ENCODE measurements at places on chromosomes 11 and 22.

DNA sequence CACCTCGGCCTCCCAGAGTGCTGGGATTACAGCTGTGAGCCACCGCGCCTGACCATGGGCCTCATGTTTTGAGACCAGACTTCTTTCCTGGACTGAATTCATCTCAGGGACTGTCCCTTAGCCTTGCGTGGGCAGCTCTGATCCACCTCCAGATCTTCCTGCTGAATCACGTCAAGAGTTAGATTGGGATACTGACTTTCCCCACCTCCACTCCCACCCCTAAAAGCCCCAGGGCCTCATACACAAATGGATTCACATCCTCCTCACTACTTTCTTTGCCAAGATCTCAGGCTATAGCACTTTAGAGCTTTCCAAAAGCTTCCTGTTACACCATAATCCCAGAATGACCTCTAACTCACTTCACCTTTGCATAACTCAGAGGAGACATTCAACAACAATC, 12.1 kb downstream of the CCDC87 start:
- no peak for DNase-seq

DNA sequence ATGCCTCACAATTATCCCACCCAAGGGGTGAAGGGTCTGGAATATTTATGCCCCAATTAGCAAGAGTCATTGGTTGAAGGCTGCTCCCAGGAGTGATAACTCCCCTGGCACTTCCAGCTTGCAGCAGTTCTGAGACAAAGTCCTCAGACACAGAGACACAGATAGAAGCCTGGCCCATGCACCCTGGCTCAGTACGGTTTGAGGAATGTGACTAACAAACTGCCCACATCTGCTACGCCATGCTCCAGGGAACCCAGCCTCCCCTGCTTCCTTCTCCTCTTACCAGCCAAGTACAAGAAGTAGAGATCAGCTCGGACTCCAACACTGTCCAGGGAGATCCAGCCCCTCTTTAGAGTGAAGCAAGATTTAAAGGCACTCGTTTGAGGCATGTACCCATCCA, 48.5 kb upstream of the BMAL1 start:
- no peak for DNase-seq

GRCh38 chr22:44102121-44102520, 78.0 kb downstream of the PARVB start:
- DNase-seq, result no peak

DNA sequence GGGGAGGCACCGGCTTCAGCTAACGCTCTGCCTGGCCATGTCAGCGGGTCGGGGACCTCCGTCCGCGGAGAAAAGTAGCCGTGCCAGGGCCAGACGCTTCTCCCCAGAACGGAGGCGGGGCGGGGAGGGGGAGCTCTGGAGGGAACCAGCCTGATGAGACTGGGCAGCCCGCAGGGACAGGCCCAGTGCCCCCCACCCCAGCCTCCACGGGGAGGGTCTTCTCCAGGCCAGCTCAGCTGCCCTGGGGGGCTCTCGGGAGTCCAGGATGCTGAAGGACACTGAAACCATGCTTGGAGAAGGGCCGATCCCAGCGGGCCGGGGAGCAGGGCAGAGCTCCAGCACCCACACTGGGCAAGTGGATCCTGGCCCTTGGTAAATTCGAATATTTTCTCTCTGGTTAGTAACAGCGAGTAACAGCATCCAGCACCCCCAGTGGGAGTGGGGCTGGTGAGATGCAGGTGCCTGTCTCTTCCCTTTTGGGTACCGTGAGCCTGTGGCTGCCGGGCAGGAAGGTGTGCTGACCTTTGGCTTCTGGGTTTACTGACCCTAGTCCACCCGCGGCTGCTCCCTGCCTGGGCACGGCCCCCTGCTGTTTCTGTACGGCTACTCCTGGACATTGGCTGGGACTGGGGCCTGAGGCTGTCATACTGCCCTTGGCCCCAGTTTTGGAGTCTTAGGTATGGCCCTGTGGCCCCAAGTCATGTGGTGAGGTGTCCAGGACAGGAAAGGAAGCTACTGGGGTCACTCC, 35.8 kb downstream of the GRAMD4 start:
- no peak for DNase-seq

DNA sequence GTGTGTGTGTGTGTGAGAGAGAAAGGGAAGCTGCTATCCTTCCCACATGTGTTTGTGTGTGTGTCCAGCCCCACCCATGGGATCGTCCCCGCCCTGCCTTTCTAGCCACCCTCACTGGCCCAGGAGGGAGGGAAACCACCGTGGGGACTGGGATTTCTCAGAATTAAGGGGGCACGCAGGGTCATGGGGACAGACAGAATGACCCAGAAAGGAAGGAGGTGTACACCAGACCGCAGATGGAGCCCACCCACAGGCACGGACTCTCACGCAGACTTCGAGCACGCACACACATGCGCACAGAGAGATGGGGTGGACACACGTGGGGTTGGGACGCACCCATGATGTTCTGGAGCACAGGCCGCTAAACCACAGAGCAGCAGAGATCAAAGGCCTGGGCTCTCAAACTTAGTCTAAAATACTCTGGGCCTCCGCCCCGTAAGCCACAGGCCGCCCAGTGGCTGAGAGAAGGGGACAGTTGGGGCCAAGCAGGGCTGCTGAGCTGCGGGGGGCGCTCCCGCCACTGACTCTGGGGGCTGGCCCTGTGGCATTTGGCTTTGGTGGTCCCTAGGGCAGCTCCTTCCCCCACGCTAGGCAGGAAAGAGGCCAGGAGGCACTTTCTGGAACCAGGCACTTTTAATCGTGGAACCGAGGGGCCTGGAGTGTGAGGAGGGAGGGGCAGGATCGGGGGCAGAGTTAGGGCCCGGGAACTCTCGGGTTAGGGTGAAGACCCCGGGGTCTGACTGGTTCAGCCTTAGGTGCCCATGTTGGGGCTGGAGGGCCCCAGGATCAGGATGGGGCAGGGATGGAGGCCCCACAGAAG, 1.5 kb downstream of the IFITM5 start:
- no peak for DNase-seq

- DNase-seq, result no peak
Observed at GRCh38 chr11:21385669-21386440, 716.5 kb downstream of the NELL1 start.

DNA sequence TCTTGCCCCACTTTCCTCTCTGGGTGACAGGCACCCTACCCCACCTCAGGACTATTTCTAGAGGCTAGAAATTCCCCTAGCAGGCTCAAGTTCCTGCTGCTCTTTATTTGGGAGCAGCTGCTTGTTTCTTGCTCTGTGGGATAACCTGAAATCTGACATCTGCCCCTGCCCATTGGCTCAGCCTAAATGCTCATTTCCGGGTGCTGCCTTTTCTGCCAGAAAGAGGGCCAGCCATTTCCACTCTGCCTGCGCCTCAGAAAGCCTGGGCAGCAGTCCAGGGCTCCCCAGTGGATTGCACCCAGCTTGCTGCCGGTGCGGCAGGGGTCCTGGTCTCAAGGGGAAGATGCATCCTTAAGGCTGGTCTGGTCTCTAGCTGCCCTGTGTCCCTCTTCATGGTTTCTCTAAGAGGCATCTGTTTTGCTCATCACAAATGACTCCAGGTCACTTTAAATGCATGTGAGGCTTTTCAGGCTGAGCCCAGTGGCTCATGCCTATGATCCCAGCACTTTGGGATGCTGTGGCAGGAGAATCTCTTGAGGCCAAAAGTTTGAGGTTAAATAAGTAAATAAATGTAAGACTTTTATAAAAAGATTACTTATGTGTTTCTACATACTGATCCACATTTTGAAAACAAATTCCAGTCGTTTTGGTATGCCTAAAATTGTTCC, 10.3 kb upstream of the PNPLA5 start:
- no peak for DNase-seq

DNA sequence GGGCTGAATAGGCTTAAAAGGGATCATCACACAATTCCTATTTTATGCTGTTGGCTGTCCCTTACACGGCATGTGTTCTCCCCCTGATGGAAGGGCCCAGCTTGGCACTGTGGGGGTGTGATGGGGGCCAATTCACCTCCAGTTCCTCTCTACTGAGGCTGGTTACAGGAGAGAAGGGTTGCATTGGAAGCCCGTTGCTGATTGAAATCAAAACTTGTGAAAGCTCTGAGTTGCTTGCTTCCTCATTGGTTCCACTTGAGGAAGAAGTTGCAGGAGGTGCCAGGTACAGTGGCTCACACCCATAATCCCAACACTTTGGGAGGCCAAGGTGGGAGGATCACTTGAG, 13.3 kb upstream of the PRG2 start:
- no peak for DNase-seq

DNA sequence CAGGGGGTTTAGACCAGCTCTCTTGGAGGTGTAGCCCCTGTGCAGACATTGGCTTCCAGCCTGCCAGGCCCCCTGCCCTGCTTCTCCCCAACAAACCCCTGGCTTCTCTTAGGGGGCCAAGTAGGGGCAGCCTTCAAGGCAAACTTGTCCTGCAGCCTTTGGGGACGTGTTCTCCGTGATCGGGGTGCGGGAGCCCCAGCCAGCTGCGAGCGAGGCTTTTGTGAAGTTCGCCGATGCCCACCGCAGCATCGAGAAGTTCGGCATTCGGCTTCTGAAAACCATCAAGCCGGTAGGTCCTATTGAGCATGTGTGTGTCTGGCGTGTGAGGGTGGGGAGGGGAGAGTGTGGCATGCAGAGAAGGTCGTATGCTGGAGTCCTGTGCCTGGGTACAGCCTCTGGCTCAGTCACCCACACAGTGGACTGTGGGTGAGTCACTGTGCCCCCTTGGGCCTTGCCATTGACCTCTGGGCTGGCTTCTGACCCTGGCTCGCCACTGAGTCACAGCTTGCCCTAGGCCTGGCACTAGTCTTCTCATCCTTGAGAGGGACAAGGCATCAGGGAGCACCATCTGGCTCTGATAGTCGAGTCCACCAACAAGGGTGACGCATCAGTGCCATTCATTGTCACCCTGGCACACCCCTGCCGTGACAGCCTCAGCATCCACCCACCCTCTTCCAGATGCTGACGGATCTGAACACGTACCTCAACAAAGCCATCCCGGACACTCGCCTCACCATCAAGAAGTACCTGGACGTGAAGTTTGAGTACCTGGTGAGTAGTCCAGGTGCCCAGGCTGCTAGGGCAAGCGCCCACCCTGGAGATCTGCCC, 11.4 kb downstream of the SLC16A8 start:
- no peak for DNase-seq

DNA sequence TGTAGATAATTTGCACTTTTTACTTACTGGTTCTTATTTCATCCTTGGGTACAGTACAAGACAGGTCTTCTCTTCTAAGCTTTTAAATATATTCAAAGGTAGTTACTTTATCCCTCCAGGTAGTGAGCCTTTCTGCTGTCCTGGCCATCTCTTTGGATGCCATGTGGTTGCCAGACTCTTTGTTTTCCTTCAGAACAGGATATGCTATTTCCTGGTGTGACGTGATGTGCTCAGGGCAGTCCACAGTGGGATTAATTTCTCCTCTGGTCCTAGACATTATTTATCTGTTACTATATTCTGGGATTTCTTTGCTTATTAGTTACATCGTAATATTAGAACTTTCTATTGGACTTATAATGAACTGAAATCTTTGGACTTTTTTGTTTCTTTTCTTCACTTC, 63.7 kb downstream of the PPP6R3 start:
- DNase-seq, result no peak

DNA sequence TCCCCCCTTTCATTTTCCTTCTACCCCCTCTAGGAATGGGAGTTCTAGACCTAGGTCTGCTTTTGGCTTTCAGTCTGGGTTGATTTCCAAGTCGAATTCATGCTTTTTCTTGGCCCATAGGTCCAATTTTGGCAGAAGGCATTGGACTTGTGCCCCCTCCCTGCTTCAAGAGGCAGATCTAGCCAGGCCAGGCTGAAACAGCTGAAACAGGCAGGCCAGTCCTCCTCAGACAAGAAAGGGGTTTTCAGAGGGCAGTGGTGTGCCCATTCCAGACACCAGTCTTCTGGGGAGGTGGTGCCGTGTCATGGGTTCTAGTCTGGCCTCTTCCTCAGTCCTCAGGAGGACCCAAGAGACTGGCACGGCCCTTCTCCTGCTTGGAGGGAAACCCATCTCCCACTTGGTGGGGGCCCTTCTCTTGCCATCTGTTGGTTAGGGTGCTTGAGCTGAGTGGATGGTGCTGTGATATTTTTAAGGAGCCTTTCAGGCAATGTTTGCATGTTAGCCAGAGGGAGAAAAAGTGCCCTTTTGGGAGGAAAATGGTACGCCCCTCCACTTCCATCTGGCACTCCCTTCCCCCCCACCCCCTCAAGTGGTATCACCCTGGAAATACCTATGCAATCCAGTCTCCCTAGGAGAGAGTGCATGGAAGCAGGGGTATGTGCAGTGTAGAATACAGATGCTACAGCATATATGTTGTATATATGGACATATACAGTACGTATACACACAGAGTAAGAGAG, 53.6 kb downstream of the SYT13 start:
- DNase-seq, result no peak

GRCh38 chr11:120904116-120904515, 119.8 kb upstream of the TBCEL start:
- DNase-seq, result no peak

DNA sequence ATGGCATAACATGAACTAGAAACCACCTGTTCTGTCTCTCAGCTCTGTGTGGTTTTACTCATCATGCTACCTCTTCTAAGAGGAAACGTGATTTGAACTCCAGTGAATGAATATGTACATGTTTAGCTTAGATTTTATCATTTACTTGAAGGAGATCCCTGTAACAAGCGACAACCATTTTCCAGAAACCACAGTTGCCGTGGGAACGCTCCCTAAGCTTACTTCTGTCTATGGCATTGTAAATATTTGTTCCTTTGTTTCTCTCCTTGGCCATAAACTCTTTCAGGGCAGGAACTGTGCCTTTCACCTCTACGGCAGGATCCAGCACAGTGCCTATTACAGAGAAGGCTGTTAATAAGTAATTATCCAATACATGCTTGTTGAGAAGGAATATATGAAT, 17.1 kb upstream of the TPH1 start:
- no peak for DNase-seq

DNA sequence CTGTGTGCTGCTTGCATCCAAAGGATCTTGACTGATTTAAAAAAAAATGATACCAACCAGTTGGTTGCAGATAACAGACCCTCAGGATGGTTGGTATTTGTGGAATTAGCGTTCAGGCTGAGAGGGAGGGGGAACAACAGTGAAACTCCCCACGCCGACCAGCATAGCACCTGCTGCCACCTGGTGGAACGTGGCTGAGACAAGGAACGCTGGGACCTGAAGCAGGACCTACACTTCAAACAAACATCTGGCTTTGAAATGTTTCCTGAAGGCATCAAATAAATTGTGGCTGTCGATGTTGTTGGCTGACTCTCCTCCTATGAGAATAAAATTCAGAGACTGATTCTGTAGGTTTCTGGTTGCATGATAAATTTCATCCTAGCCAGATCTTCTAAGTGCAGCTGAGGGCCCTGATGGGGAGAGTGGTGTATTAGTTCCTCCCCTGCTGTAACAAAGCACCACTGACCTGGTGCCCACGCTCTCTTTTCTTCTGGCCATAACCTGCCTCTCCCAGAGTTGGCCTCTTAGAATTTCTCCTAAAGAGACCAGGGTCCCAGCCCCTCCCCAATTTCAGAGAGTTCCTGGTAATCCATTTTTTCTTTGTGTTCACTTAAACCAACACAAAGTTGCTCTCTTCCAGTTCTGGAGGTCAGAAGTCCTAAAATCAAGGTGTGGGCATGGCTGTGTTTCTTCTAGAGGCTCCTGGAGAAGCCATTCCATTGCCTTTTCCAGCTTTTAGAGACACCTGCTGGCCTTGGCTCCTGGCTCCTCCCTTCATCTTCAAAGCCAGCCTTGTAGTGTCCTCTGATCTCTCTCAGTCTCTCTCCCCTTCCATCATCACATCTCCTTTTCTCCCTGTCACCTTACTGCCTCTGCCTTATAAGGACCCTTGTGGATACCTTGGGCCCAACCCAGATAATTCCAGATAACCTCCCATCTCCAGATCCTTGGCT, 17.3 kb downstream of the APOL2 start:
- no peak for DNase-seq
